ENCODE measurements at places on chromosomes 7 and 10.

GRCh38 chr7:85730012-85730411 is 543.2 kb upstream of the SEMA3D start:
- no peak for DNase-seq

GRCh38 chr7:55977831-55978230 is 13.4 kb downstream of the NIPSNAP2 start:
- no peak for DNase-seq

GRCh38 chr7:146565872-146566271 is 449.3 kb downstream of the CNTNAP2 start:
- DNase-seq, result no peak

DNA sequence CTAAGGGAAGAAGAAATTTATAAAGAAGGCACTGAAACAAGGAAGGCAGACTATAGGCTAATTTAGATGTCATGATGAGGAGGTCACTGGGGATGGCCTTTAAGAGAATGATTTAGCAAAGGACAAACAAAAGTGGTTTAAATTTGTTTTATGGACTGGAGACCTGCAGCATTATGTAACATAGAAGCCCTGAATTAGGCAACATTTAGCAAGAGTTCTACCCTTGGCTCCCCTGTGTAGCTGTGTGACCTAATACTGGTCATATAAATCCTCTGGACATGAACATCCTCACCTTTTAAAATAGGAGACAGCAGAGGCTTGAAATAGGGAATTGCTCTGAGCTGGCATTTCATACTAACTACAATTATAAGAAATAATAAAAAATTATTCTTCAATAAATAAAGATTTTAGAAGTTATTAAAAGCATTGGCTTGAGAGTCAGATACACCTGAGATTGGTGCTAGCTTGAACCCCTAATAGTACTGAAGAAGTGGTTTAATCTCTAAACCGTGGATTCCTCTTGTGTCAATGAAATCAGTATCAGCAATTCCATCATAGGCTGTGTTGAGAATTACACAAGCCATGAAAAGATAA is 48.9 kb downstream of the RNLS start:
- DNase-seq, result no peak
